GM04504 (cell line): ENCODE measurements at places on chromosomes 4 and X.

DNA sequence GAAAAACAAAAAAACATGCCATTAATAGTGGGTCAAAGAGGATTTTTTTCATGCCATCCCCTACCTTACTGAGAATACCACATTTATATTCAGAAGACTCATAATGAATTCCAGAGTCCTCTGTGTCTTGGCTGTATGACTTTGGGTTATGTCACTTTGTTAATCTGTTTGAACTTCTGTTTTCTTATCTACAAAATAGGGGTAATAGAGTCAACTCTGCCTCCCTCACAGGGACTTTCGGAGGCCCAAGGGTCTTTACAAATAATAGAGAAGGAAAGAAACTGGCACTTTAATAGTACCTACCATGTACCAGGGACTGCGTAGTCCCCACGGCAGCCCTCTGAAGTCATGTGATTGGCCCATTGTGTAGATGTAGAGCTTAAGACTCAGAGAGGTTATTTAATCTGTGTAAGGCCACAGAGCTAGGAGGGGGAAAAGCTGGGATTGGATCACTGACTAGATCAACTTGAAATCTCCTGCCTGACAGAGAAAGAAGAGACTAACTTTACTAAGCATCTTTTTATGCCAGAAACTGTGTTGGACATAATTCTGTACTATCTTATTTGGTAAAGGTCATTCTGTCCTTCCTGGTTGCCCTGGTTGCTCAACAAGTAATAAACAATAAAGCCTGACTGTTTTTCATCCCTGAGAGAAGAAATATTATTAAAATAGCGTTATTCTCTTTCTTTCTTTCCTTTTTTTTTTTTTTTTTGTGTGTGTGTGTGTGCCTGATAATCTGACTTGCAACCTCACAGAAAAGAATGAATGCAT lies 59.6 kb downstream of the NFKB1 start:
- no peak for DNase-seq

- no peak for DNase-seq
Observed at GRCh38 chr4:81628489-81628888, 156.8 kb upstream of the RASGEF1B start.

GRCh38 chr4:57131849-57132742 lies 21.9 kb upstream of the IGFBP7 start:
- no peak for DNase-seq

DNA sequence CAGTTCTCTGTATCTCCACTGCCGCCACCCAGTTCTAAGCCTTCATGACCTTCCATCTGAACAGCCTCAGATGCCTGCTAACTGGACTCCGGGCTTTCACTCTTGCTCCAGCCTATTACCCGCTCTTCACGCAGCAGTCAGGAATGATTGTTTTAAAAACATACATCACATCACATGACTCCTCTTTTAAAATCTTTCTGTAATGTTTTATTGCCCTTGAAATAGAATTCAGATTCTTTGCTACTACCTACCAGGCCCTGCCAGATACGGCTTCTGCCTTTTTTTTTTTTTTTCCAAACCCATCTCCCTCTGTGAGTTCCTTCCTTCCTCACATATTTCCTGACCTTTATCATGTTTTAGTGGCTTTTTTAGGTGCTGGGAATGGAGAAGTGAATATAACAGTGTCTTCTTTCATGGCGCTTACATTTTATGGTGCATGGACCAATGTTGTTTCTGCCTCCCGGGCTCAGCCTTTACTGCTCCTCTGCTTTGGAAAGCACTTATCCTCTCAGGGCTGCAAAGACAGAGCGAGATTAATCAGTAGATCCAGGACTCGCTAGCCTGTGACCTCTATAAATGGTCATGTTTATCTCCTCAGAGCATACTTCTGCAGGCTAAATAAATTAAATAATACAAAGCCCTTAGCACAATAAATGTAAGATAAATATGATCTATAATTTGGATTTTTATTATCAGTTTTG lies 58.0 kb downstream of the FBXO8 start:
- no peak for DNase-seq

DNA sequence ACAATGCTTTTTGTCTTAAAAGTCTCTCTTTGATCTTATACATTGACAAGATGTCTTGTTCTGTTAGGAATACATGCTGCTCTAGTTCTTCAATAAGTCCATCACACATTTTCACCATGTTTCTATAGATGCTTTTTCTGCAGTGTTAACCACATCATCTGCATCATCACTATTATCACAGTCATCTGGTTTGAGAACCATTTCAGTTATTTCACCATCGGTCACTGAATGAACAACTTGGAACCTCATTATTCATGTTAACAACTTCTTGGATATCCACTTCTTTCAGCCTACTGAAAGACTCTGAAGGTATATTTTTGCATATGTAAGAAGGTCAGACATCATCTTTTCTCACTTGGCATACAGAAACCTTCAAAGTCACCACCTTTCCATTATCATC lies 975.2 kb downstream of the STIM2 start:
- DNase-seq = no peak

DNA sequence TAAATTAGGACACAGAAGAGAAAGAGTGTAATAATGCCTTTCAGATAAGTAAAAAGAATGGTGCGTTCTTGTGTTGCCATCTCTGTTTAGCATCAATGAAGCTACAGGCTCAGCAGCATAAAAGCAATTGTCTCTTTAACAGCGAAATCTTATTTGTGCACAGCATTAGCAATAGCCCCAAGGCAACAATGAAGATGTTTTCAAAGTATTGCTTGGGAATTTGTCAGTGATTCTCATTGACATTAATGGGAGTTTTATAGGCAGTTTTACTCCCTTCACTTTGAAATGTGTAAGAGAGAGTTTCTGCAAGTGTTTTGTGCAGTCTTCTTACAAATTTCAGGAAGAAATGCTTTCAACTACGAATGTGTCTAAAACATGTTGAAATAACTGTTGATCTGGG lies 633.0 kb downstream of the TLL1 start:
- no peak for DNase-seq

- no peak for DNase-seq
Observed at GRCh38 chr4:13415068-13415785, 68.9 kb downstream of the RAB28 start.

- DNase-seq = no peak
Observed at GRCh38 chr4:53589511-53589910, 1.8 kb downstream of the LNX1 start.

GRCh38 chrX:39595977-39596376 lies 501.8 kb downstream of the BCOR start:
- no peak for DNase-seq

GRCh38 chr4:115537387-115537786 lies 424.0 kb upstream of the NDST4 start:
- DNase-seq = no peak

DNA sequence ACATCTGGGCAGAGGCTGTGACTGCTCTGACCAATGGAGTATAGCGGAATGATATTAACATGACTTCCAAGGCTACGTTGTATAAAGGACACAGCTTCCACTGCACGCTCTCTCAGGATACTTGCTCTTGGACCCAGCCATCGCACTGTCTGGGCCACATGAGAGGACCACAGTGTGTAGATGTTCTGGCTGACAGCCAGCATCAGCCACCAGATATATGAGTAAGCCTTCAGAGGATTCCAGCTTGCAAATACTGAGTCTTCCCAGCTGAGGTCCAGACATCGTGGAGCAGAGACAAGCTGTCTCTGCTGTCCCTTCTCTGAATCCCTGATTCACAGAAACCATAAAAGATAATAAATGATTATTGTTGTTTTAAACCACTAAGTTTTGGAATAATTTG lies 146.8 kb upstream of the USP9X start:
- DNase-seq = no peak

DNA sequence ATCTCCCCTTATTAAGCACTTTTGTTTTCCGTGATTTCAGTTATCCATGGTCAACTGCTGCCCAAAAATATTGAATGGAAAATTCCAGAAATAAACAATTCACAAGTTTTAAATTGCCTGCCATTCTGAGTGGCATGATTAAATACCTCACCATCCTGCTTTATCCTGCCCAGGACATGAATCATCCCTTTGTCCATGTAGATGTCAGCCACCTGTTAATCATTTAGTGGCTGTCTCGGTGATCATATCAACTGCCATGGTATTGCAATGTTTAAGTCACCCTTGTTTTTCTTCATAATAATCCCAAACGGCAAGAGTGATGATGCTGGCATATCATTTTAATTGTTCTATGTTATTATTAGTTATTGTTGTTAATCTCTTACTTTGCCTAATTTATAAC lies 79.8 kb upstream of the LHFPL1 start:
- DNase-seq = no peak

DNA sequence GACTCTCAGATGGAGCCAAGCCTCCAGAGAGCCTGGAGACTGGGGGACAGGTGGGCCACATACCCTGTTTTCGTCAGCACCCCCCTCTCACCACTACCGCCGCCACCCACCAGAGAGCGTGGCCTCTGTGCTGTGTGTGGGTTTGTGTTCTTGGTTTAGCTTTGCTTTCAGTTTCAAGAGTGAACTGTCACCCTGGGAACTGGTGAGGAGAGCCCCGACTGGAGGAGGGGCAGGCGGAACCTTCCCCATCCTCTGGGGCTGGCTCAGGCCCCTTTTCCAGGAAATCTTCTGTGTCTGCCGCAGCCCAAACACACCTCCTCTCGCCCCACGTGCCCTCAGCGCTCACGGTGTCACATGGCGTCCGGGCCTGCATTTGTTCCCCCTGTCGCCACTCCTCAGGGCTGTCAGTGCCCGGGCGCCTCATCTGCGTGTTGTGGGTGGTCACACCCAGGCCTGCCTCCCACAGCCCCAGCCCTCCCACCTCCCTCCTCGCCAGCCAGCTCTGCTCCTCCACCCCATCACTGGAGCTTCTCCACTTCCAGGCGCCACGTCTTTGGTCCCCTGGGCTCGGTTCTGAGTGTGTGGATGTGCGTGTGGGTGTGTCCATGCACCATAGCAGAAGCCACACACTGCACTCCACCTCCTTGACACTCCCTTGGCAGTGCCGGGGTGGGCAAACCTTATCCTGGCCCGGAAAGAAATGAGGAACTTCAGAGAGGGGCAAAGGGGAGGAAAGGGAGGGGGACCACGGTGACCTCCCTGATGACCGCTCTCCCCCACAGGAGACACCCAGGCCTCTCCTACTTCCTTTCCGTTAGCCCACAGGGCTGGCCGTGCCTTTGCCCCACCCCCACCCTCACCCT lies 27.8 kb downstream of the ELF4 start:
- DNase-seq = no peak

- DNase-seq = no peak
Observed at GRCh38 chr4:15132739-15133138, 130.5 kb downstream of the CPEB2 start.

DNA sequence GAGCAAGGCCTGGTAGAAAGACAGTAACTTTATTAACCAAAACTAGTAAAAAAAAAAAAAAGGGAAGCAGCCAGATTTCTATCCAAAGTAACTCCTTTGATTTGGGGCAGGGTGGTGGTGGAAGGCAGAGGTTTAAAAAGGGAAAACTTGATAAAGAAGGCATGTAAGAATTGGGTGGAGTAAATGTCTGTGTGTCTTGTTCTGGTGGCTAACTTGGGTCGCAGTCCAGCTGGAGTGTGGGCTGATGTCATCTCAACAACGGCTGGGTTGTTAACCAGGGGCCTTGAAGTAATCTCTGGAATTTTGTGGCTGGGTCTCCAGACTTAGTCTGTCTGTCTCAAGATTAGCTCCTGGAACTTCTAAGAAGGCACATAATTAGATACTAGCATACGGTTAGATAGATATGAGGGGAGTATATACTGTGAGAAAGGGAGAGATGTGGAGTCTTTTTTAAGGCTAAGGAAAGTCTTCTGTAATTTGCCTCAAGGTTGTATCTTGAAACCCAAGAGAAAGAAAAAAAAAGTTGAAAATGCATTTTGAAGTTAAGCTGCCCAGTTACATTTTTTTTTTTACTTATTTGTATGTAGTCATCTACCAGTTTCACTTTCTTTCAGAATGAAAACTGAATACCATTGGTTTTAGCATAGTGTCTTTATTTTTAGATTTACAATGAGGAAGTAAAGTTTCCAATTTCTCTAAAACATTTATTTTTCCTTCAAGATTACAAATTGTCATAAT lies 48.3 kb downstream of the MTHFD2L start:
- DNase-seq = no peak

GRCh38 chr4:16480011-16480410 lies 253.7 kb upstream of the TAPT1 start:
- no peak for DNase-seq

- DNase-seq = no peak
Observed at GRCh38 chr4:2284161-2284933, 22.4 kb upstream of the MXD4 start.

DNA sequence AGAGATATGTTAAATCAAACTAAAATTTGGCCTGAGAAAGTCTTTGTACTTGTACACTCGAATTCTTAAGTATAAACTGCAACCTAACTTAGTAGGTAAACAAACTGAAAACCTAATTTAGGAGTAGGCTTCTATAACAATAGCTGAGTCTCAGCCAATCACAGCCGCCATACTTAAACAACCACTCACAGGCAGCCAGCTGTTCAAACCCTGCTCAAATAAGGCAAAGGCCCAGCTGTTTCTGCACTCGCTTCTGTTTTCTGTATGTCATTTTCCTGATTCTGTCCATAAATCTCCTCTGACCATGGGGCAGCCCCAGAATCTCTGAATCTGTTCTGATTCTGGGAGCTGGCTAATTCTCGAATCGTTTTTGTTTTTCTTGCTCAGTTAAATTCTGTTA lies 7.8 kb upstream of the PLS3 start:
- DNase-seq = no peak

- DNase-seq = no peak
Observed at GRCh38 chr4:159269116-159269515, 166.2 kb downstream of the RAPGEF2 start.

DNA sequence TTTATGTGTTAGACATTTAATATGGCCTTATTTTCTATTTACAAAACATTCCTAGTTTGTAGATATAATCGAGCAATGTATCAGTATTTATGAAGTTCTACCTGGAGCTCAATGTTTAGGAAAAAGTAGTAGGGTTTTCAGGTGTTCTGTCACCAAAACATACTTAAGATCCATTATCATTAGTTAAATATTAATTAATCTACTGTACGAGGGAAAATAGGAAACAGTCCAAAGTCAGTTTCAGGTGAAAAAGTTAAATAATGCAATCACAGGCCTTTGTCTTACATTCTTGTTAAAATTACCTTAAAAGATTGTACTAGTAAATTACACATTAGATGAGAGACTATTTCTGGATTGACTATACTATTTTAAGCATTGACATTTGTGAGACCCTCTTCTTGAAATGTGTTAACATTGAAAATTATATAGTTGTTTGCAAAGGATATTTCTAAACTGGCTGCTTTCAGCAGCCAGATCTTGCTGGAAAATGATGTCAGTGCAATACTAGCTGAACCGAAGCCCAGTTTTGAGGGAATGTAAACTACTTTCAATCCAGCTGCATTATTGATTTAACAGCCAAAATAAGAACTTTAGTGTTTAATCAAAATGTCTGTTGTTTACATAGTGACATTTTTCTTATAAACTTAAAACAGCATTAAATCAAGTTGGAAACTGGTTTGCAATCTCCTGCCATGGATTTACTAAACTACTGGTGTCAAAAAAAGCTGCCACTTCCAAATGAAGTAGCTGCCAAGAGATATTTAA lies 19.3 kb downstream of the GUCY1B1 start:
- no peak for DNase-seq

- DNase-seq = no peak
Observed at GRCh38 chr4:61555789-61556188, 355.7 kb downstream of the ADGRL3 start.

- DNase-seq = no peak
Observed at GRCh38 chr4:77154761-77155499, 2.1 kb upstream of the CCNG2 start.

GRCh38 chr4:153933915-153934687 lies 145.2 kb upstream of the SFRP2 start:
- DNase-seq = no peak

GRCh38 chrX:19981947-19982346 lies 8.9 kb downstream of the BCLAF3 start:
- no peak for DNase-seq

- DNase-seq = no peak
Observed at GRCh38 chr4:137378393-137378792, 153.9 kb downstream of the PCDH18 start.
